A673 (cell line): ENCODE measurements at places on chromosomes 16 and 17. TPM values are rescaled to one million over a fixed set of nuclear protein-coding genes. Genes with fewer than 3 reads are reported as not detected.

Gene GCGR
- not detected in 2 replicates for total RNA-seq

Gene CCL7
- total RNA-seq = not detected in 2 replicates

DNA sequence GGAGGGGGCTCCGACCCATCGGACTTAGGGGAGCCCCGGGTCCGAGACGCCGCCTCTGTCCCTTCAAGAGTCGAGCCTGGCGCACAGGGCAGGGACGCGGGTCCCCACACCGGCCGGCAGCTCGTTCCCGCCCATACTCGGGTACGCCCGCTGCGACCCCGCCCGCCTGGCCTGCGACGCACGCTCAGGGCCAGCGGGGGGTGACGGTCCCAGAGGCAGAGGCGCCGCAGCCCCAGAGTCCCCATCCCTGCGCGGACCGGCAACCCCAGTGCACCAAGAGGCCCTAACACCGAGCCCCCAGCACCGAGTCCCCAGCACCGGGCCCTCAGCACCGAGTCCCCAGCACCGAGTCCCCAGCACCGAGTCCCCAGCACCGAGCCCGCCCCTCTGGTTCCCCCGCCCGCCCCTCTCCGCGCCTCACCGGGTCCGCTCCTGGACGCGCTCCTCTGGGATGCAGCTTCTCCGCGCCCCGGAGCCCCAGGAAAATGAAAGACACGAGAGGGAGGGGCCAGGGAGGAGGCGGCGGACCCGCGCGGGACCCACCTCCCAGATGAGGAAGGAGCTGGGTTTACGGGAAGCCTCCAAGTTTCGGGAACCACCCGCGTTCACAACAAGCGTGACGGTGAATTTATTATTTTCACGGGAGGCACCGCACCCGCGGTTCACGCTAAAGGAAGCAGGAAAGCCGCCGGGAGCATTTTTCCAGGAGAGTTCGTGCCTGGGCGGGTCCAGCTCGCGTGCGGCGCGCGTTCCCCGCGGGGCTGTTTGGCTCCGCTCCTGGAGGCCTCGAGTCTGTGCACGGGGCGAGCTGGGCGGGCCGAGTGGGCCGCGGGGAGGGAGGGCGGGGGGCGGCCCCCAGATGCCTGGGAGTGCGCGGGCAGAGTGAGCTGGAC is at the start of gene SECTM1:
SECTM1 (minus strand) TSS at position 488 of the 893 bp plus-strand sequence. CDS start 6,526 bp downstream, outside the sequence.
- peak; percentile 56 for DNase-seq

Gene ORMDL3
- total RNA-seq = 18.0 and 20.8 TPM in 2 replicates

GRCh38 chr16:74718741-74719610 is 18.3 kb upstream of the MLKL start:
- no peak for DNase-seq

DNA sequence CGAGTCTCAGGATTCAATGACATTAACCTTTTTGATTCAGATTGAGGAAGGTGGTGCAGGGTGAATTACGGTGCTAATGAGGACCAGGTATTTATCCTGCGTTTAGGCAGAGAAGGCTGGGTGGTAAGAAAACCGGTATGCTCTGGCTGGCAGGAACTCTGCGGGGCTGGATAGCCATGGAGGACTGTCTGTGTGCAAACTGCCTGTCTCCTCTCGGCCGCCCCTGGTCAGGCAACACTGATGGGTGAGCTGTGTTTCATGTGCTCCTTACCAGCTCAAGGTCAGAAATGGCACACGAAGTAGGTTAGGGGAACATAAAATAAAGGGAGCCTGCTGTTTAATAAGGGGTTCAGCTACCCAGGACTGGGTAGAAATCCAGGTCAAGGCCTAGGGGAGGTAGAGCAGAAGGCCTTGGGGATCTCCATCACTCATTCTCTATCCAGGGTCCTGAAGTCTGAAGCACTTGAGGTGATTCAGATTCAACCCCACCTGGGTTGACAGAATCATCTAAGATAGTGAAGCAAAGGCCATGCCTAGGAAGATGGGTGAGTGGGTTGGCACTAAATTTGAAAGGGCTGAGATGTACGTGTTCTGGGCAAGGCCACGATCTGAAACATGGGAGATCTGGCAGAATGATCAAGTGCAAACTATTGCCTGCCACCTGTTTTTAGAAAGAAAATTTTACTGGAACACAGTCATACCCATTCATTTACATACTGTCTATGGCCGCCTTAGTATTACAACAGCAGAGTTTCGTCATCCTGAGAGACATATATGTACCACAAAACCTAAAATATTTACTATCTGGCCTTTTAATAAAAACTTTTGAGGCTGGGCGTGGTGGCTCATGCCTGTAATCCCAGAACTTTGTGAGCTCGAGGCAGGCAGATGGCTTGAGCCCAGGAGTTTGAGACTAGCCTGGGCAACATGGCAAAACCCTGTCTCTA is 292.5 kb downstream of the XYLT1 start:
- no peak for DNase-seq

GRCh38 chr17:43039646-43040045 is 14.6 kb downstream of the RND2 start:
- DNase-seq = no peak

DNA sequence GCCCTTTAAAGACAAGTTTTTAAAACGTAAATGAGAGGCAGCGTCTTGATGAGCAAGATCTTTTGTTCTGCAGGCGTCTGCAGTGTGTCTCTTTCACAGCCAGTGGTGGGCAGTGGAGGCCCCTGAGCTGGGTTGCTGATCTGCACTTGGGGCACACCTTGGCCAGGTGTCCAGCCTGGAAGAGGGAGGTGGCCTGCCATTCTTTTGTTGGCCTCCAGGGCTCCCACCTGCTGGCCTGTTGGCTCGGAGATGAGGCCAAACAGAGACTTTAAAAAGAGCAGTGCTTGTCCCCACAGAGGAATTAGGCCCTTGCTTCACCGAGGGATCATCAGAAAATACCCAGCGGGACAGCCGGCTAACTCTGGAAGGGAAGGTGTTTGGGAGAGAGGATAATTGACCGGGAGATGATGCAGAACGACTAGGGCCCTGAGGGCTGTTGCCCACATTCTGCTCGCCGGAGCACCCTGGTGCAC is 145.9 kb upstream of the PLCG2 start:
- no peak for DNase-seq
